Memory B cell (primary cell): ENCODE measurements at places on chromosomes 13 and 19.

GRCh38 chr13:91169321-91170050, 178.0 kb upstream of the MIR17HG start:
- no peak for DNase-seq

DNA sequence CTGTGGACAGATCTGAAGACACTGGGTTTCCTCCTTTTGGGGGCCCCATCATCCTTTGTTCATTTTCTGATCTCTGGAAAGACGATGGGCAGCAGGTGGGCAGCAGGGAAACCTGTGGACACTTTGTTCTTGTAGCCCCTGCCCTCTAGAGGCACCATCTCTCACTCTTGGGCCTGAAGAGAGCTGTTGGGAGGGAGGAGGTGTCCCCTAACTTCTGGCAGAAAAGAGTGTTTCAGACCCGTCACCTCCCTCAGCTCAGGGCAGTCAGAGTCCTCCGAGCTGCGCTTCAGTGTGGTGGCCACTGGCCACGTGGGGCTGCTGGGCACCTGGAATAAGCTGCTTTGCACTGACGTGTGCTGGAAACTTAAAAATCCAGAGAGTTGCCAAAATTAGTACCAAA, 26.9 kb upstream of the RNF17 start:
- DNase-seq: no peak

DNA sequence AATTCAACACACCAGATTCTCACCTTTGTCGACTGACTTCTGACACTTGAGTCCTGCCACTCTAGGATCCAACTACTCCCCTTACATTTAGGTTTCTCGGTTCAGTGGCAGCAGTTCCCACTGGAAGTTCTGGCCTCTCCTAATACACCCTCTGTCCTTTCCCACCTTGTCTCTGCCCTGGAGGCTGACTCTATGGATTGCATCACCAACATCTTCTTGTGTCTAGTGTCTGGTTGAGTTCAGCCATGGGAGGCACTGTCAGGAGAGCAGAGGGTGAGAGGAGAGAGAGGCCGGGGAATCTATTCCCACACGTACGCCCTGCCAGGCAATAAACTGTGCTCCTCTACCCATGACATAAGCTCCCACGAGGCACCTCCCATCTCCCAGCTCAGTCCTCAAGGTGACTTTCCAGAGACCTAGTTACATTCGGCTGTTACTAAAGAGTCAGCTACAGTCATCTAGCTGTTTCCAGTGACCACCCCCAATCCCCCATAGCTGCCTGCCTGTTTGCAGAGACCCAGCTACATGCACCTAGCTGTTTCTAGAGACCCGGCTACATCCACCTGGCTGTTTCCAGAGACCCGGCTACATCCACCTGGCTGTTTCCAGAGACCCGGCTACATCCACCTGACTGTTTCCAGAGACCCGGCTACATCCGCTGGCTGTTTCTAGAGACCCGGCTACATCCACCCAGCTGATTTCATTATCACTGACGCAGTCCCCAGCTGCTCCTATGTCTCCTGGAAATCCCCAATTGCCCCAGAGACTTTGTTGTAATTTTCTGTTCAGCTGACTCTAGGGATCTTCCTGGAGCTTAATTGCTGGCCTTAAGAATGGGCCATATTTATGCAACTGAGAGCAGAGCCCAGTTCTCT, 8.1 kb upstream of the LILRB4 start:
- DNase-seq: no peak

GRCh38 chr13:100176801-100177400, 88.0 kb downstream of the PCCA start:
- no peak for DNase-seq

GRCh38 chr19:4701557-4701956, 22.1 kb downstream of the DPP9 start:
- no peak for DNase-seq

- peak; percentile 69 for DNase-seq
These were observed at the start of gene CLEC17A for GRCh38 chr19:14582894-14583340. Gene CLEC17A, plus strand, starts transcription at chr19:14583084. Its CDS starts 77 bp downstream, at chr19:14583161.

- no peak for DNase-seq
These were observed 67.1 kb downstream of the LRCH1 start for GRCh38 chr13:46620029-46620428.

- no peak for DNase-seq
These were observed 91.4 kb downstream of the RBM26 start for GRCh38 chr13:79314652-79315051.

GRCh38 chr13:50085063-50085462, 69.8 kb downstream of the KCNRG start:
- DNase-seq: peak; percentile 18

DNA sequence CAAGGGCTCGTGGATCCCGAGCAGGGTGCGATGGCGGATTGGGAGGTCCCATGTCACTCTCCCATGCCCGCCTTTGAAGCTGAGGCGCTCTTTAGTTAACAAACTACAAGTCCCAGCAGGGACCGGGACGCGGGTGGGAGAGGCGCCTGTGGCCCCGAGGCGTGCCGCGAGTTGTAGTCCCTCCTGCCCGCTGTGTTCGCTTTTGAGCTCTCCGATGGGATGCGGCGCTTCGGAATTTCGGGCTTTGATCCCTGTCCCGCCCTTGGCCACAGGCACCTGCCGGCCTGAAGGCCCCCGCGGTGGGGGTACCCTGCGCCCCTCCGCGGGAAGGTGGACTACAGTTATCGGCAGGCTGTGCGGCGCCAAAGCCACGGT, 11.0 kb downstream of the CYTH2 start:
- no peak for DNase-seq

DNA sequence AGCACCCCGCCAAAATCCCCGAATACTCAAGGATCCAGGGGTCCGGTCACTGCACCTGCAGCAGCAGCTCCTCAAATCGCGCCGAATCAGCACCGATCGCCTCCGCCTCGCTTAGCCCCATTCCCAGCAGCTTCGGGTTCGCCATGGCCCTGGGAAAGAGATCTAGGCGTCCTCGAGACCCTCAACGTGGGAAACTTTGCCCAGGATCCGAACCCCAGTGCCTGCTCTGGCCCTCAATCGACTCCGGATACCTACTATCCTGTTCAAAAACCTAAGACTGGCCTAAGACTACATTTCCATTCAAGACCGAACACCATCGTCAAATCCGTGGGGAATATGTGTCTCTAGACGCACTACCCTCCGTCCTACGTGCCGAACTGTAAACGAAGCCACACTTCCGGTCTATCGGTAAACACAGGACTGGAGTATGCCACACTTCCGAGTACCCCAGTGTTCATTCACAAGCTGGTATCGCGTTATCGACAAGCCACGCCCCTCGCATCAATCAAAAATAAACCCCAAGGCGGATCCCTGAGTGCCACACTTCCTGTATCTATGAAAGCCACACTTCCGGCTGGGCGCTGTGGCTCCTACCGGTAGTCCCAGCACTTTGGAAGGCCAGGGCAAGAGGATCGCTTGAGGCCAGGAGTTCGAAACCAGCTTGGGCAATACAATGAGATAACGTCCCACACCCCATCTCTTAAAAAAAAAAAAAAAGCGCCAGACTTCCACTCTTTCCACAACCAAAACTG, at the start of gene PIH1D1:
TSS of gene PIH1D1 (minus strand) at position 385 of the 752 bp plus-strand sequence. CDS start at position 145, 240 bp downstream.
- DNase-seq: peak; percentile 78

- DNase-seq: no peak
These were observed 22.9 kb upstream of the POMP start for GRCh38 chr13:28636069-28636468.

- DNase-seq: no peak
These were observed 46.0 kb downstream of the ATP11A start for GRCh38 chr13:112735791-112736190.

- no peak for DNase-seq
These were observed 873.7 kb downstream of the SLITRK5 start for GRCh38 chr13:88544836-88545235.

DNA sequence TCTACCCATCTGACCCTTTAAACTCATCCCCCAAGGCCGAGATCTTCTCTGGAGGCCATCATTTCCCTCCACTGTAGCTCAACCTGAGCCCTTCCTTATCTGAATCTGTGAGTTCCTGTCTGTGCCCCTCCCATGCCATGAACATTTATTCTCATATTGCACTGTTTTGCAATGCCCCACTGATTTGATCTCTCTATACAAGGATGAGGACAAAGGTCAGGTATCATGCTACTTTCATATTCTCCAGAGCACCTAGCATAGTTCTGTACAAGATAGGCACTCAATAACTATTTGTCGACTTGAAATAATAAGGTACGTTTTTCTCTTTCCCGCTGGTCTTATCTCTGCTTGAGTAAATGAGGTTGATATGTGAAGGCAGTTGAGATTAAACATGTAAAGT, 135.5 kb downstream of the KLF5 start:
- DNase-seq: no peak
